ENCODE measurements at places on chromosomes 3 and 15. TPM values are rescaled to one million over a fixed set of nuclear protein-coding genes. Genes with fewer than 3 reads are reported as not detected.

DNA sequence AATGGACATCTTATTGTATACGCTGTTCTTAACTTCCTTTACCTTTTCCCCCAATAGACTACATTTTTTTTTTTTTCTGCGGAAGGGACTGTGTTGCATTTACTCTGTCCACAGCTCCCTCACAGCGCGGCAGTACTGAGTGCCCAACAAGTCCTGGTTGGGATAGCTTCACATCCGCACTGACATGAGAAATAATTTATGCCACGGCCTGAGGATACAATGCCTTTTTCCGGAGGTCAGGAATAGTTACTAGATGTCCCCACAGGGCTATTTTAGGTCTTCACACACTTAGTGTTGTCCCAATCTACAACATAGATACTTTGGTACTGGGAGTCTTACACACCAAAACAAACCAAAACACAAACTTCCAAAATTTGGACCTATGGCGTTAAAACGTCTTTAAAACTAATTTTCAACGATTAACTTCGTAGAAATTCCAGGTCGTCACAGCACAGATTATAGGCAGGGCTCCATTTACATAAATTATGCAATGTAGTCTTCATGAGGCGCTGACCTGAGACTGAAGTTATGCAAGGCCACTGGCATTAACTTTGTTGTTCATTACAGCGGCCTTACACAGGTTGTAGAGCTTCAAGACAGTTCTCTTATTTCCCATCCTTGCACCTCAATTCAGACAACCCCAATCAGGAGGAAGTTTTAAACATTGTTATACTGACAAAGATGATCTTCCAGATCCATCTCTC, 989 bp upstream of the PPIB start:
- H3K4me3 ChIP-seq, result peak overlapping the region; percentile 80
- H3K36me3 ChIP-seq, result peaks cover 26% of the 10 kb centered on the region
- H3K27ac ChIP-seq, result peak overlapping the region; percentile 96
- DNase-seq, result peak; percentile 45

DNA sequence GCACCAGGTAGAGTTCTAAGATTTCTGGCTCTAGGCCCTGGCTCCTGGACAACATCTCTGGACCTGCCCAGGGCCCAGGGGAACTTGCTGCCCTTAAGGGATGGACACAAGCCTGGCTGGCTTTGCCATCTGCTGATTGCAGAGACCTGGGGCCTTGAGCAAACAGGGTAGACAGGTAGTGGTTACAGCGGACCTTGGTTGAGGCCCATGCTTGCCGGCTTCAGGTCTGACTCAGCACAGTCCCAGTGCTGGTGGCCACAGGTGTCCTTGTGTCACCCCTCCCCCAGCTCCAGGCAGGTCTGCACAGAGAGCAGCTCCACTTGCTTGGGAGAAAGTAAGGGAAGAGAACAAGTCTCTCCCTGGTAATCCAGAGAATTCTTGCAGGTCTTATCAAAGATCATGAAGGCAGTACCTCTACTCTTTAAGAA, 15.9 kb upstream of the ACTL6A start:
- no peak for DNase-seq
- no peak overlapping the region for H3K4me3 ChIP-seq
- no peaks in the 10 kb centered on the region for H3K4me1 ChIP-seq

DNA sequence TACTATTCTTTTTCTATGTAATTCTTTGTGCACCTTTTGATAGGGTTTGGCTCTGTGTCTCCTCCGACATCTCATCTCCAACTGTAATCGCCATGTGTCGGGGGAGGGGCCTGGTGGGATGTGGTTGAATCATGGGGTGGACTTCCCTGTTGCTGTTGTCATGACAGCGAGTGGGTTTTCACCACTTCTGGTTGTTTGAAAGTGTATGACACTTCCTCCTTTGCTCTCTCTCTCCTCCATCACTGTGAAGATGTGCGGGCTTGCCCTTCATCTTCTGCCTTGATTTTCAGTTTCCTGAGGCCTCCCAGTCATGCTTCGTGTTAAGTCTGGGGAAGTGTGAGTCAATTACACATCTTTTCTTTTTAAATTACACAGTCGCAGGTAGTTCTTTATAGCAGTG, 225.8 kb upstream of the DPPA4 start:
- DNase-seq, result peak; percentile 74
- peaks cover 10% of the 10 kb centered on the region for H3K4me1 ChIP-seq
- H3K36me3 ChIP-seq, result peaks cover 3% of the 10 kb centered on the region
- peak overlapping the region; percentile 39 for H3K4me3 ChIP-seq

DNA sequence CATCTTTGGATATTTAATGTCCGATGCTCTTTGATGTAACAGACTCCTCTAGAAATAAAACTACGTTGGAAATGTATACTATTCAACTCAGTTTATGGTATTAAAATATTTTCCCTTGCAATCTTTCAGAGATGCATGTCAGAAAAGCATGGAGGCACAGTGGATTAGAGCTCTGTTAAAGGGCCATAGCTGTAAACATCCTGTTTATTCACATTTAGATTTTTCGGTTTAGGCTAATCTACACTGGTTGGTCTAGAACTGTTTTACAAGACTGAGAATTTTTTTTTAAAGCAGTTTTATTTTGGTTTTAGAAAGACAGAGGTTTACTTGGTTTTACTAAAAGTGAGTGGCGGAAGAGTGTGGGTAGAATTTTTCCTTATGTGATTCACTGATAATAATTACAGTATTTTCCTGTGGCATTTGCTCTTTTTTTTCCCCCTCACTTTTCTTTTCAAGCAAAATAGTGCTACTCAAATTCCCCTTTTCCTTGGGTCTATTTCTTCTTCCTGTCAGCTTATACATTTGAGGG, 132.1 kb downstream of the IL1RAP start:
- H3K36me3 ChIP-seq, result peaks cover 14% of the 10 kb centered on the region
- H3K4me1 ChIP-seq, result no peaks in the 10 kb centered on the region
- H3K27ac ChIP-seq, result no peak overlapping the region
- no peaks in the 10 kb centered on the region for H3K27me3 ChIP-seq
- no peak overlapping the region for H3K4me3 ChIP-seq
- DNase-seq, result no peak

DNA sequence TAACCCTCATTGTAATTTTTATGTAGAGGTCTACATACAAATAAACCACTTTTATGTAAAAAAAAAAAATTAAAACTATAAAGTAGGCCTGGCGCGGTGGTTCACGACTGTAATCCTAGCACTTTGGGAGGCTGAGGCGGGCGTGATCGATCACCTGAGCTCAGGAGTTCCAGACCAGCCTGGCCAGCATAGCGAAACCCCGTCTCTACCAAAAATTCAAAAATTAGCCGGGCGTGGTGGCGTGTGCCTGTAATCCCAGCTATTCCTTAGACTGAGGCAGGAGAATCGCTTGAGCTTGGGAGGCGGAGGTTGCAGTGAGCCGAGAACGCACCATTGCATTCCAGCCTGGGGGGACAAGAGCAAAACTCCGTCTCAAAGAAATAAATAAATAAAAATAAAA, 766 bp upstream of the SLC12A6 start:
- H3K4me3 ChIP-seq, result peak overlapping the region; percentile 97
- H3K36me3 ChIP-seq, result peaks cover 33% of the 10 kb centered on the region
- H3K27ac ChIP-seq, result no peak overlapping the region
- peaks cover 56% of the 10 kb centered on the region for H3K4me1 ChIP-seq

DNA sequence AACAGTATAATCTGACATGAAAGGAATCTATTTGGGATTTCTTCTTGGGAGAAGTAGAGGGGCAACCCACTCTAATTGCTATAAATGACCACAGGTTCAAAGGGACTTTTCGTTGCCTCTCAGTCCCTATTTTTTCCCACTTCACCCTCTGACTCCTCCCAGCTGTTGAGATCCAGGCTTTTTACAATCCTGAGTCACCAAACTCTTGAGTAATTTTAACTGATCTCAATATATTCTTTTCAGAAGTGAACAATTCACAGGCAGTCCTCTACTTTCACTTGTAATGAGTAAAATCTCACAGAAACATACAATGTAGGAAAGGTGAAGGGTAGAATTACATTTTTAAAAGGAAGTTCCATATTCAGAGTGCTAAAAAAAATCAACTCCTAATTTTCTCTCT, 44.6 kb downstream of the EIF4E3 start:
- no peak overlapping the region for H3K4me3 ChIP-seq
- H3K27me3 ChIP-seq, result no peaks in the 10 kb centered on the region
- H3K27ac ChIP-seq, result no peak overlapping the region
- H3K4me1 ChIP-seq, result peaks cover 13% of the 10 kb centered on the region
- H3K36me3 ChIP-seq, result peaks cover 30% of the 10 kb centered on the region

- no peak overlapping the region for H3K27ac ChIP-seq
- H3K36me3 ChIP-seq, result no peaks in the 10 kb centered on the region
- peaks cover 5% of the 10 kb centered on the region for H3K27me3 ChIP-seq
- H3K4me3 ChIP-seq, result no peak overlapping the region
- no peak for DNase-seq
- H3K4me1 ChIP-seq, result no peaks in the 10 kb centered on the region
Observed at GRCh38 chr3:33926998-33927605, 128.7 kb downstream of the PDCD6IP start.

DNA sequence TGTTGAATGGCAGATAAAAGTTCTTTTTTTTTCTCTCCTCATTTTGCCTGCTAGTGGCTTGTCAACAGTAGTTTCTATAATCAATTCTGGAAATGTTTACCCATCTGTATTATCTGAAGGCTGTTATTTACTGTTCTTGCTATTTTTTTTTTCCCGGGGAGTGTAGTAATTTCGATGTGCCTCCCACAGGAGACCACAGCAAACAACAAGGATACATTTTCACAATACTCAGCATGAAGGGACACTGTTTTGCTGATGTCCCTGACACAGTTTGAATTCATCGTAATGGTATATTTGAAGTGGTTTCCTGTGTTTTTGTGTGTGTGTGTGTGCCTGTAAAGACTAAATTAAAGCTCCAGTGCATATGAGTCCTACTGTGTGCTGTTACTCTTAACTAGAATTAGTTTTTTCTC, 92.1 kb upstream of the ICE2 start:
- H3K4me1 ChIP-seq, result peaks cover 89% of the 10 kb centered on the region
- peak overlapping the region; percentile 44 for H3K4me3 ChIP-seq
- H3K36me3 ChIP-seq, result peaks cover 43% of the 10 kb centered on the region
- DNase-seq, result no peak
- no peaks in the 10 kb centered on the region for H3K27me3 ChIP-seq

DNA sequence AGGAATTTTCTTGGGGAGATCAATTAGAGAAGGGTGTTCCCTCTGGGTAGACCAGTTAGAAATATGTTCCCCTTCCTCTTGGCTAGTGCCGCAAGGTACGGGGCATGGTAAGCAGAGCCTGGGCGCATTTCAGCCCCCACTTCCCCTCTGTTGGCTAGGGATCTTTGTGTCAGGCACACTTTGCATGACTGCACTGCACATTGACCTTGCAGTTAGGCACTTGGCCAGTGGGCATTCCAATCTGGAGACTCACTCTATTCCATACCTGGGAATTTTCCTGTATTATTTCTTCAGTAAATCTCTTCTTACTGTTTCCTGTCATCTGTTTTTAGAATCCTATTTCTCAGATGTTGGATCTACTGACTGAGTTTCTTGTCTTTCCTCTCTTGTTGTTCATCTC, 30.0 kb upstream of the CACNA1D start:
- no peak overlapping the region for H3K4me3 ChIP-seq
- H3K4me1 ChIP-seq, result no peaks in the 10 kb centered on the region
- H3K27ac ChIP-seq, result no peak overlapping the region
- no peak for DNase-seq
- H3K27me3 ChIP-seq, result peaks cover 20% of the 10 kb centered on the region

The CCDC13 gene
- total RNA-seq, result 0.63 TPM

The TGM4 gene
- total RNA-seq, result not detected

Measured in activated CD8-positive, alpha-beta T cell treated with anti-CD3 and anti-CD28 coated beads, Interleukin-2, amount 10 ng/mL, durations not matched to agents 7 days and 5 days (primary cell).